T-cell (primary cell): ENCODE measurements at places on chromosomes 7 and 10.

GRCh38 chr7:146635205-146636032 lies 518.8 kb downstream of the CNTNAP2 start:
- no peaks in the 10 kb centered on the region for H3K27me3 ChIP-seq
- H3K4me1 ChIP-seq, result no peaks in the 10 kb centered on the region
- H3K36me3 ChIP-seq, result no peaks in the 10 kb centered on the region
- H3K4me3 ChIP-seq, result no peak overlapping the region

- H3K4me1 ChIP-seq, result peaks cover 1% of the 10 kb centered on the region
- no peak for DNase-seq
- H3K4me3 ChIP-seq, result no peak overlapping the region
Measured at GRCh38 chr7:101238226-101239182, 902 bp upstream of the CLDN15 start.

- H3K27me3 ChIP-seq, result no peaks in the 10 kb centered on the region
- H3K27ac ChIP-seq, result no peak overlapping the region
- H3K36me3 ChIP-seq, result no peaks in the 10 kb centered on the region
- H3K4me3 ChIP-seq, result no peak overlapping the region
- no peaks in the 10 kb centered on the region for H3K4me1 ChIP-seq
Measured at GRCh38 chr10:33459602-33460001, 125.1 kb upstream of the NRP1 start.

- peaks cover 24% of the 10 kb centered on the region for H3K27me3 ChIP-seq
- H3K27ac ChIP-seq, result no peak overlapping the region
- DNase-seq, result no peak
- H3K4me3 ChIP-seq, result no peak overlapping the region
- no peaks in the 10 kb centered on the region for H3K4me1 ChIP-seq
Measured at GRCh38 chr10:124864421-124865193, 63.0 kb downstream of the ABRAXAS2 start.

DNA sequence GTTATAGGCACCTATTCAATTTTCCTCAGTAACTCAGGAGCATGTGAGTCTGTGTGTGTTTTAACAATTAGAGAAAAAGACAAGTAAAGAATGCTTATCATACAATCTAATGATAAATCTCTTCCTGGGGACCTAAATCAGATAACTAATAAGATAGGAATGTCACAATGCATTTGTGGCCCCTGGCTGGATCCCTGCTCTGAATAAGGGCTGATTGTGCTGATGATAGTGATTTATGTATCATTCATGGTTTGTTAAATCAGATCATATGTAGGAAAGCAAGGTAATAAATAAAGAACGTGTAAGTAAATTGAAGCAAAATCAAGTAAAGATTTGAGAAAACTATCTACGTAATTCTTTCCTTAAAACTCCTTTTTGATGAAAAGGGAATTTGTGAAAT lies 145.9 kb downstream of the C7orf25 start:
- no peak for DNase-seq
- H3K4me3 ChIP-seq, result no peak overlapping the region
- no peaks in the 10 kb centered on the region for H3K36me3 ChIP-seq
- no peak overlapping the region for H3K27ac ChIP-seq
- no peaks in the 10 kb centered on the region for H3K4me1 ChIP-seq

DNA sequence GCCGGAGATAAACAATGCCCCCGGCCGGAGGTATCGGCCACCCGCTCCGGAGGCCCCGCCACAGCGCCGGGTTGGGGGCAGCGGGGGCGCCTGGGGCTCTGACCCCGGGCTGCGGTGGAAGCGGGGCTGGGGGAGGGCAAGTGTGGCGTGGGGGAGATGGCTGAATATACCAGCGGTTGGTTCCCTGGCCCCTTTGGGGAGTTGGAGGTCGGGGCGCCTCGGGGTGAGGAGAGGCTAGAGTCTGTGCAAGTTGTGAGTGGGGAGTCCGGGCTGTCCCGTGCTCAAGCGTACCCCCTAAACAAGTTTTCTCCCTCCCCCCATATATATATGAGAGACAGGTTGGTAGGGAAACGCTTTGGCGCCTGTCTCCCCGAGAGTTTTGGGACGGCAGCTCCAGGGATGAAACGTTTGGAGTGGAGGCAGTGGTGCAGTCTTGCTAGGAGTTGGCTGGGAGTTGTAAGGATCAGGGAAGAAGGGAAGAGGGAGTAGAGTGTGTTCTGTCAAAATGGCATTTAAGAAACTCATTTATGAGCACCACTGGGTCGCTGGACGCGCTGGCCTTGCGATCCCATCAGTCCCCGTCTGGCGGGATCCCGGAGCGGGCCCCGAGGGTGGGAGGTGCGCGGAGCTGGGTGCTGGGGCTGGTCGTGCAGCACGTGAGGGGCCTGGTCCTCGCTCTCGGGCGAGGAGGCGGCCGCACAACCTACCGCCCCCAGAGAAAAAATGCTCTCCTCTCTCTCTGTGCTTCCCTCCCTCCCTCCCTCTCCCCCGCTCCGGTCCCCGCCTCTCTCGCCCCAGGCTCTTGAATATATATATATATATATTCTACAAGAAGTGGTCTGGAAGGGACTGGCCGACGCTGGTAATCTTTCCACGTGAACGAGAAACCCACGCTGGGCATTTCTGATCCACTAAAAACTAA lies 1.1 kb downstream of the TET1 start:
- no peaks in the 10 kb centered on the region for H3K36me3 ChIP-seq
- H3K27ac ChIP-seq, result no peak overlapping the region
- peaks cover 52% of the 10 kb centered on the region for H3K27me3 ChIP-seq
- DNase-seq, result no peak
- peak overlapping the region; percentile 75 for H3K4me3 ChIP-seq

- H3K27ac ChIP-seq, result no peak overlapping the region
- no peak for DNase-seq
- no peaks in the 10 kb centered on the region for H3K36me3 ChIP-seq
- peaks cover 11% of the 10 kb centered on the region for H3K4me1 ChIP-seq
Measured at GRCh38 chr10:116268976-116269375, 4.0 kb downstream of the GFRA1 start.

- H3K36me3 ChIP-seq, result no peaks in the 10 kb centered on the region
- H3K27ac ChIP-seq, result no peak overlapping the region
- no peaks in the 10 kb centered on the region for H3K4me1 ChIP-seq
- no peak for DNase-seq
- no peak overlapping the region for H3K4me3 ChIP-seq
Measured at GRCh38 chr10:34420273-34420672, 394.8 kb downstream of the PARD3 start.

DNA sequence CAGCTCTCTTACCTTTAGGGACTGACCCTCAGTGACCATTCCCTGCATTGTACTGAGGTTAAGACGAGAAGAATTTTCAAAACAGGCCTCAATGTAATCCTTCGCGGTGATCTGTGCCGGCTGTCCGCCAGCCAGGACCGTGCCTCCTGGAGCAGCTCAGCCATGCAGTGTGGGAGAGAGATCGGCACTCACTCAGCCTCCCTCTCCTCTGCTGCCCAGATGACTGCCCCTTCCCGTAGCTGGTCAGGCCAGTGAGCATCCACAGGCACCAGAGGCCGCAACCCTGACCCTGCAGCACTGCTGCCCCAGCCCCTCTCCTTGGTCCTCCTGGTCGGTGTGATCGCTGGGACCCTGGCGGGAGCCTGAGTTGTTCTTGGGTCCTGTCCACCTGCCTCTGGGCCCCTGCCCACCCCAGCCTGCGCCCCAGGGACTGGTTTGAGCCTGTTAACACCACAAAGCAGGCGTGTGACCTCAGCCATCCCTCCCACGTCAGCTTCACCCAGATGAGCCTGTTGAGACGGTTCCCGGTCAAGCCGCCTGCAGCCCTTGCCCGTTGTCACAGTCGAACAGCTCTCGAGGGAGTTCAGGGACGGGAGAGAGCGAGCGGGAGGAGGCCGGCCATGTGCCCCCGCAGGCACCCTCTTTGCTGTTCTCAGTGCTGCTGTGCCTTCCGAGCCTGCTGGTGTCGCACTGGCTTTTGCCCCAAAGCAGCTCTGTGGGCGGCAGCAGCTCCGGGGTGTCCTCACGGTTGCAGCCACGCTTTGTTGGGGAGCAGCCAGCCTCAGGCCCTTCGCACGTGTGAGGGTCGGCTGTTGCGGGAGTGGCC lies 37.2 kb downstream of the NKX6-2 start:
- no peak overlapping the region for H3K4me3 ChIP-seq
- H3K27me3 ChIP-seq, result no peaks in the 10 kb centered on the region
- no peak overlapping the region for H3K27ac ChIP-seq
- no peaks in the 10 kb centered on the region for H3K4me1 ChIP-seq

- H3K36me3 ChIP-seq, result no peaks in the 10 kb centered on the region
- no peaks in the 10 kb centered on the region for H3K4me1 ChIP-seq
- H3K27me3 ChIP-seq, result no peaks in the 10 kb centered on the region
- no peak for DNase-seq
Measured at GRCh38 chr10:24170199-24170598, 38.7 kb upstream of the KIAA1217 start.

- H3K4me3 ChIP-seq, result no peak overlapping the region
- DNase-seq, result no peak
- no peak overlapping the region for H3K27ac ChIP-seq
- no peaks in the 10 kb centered on the region for H3K4me1 ChIP-seq
- no peaks in the 10 kb centered on the region for H3K36me3 ChIP-seq
Measured at GRCh38 chr7:114109304-114109703, 190.5 kb upstream of the PPP1R3A start.

DNA sequence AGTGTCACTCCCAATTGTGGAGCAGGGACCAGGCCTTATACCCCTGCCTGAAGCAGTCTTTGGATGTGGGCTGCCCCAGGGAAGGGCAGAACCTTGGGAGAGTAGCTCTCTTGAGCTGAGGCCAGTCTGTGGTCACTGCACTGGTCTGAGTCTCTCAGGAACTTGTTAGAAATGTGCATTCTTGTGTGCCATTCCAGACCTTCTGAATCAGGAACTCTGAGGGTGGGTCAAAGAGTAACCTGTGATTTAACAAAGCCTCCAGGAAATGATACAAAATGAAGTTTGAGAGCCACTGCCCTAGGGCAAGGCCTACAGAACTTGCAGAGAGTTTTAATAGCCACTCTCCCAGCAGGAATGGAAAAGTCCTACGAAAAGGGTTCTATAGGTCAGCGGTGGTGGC lies 68.1 kb downstream of the LYZL1 start:
- H3K4me3 ChIP-seq, result no peak overlapping the region
- H3K27ac ChIP-seq, result no peak overlapping the region
- no peaks in the 10 kb centered on the region for H3K36me3 ChIP-seq
- no peak for DNase-seq

DNA sequence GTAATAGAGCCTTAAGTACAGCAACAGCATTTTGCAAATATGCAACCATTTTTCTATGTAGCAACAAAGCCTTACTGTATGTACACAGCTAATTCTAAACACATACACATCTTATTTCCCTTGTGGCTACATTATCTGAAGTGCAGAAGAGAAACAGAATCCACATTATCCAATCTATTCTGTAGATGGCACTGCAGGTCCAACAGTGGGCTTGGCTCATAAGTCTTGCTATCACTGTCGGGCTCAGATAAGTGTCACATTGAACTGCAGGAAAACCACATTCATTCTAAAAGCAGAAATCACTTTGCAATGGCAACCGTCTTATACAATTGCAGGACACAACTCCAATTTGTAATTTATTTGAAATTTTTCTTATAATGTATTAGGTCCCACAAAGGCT lies 109.8 kb upstream of the NOBOX start:
- H3K36me3 ChIP-seq, result no peaks in the 10 kb centered on the region
- H3K27me3 ChIP-seq, result no peaks in the 10 kb centered on the region
- H3K4me3 ChIP-seq, result no peak overlapping the region
- no peaks in the 10 kb centered on the region for H3K4me1 ChIP-seq

DNA sequence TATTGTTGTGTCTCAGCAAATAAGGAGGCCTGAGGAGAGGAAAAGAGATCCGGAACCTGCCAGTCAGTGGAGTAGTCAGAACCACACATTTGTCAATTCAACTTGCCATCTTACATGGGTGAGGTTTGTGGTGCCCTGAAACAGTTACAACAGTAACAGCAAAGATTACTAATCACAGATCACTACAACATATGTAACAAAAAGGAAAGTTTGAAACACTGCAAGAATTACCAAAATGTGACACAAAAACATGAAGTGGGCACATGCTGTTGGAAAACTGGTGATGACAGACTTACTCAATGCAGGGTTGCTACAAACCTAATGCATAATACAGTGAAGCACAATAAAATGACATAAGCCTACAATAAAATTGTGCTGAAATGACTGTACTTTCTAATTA lies 89.4 kb downstream of the LRRN3 start:
- no peaks in the 10 kb centered on the region for H3K36me3 ChIP-seq
- H3K4me1 ChIP-seq, result no peaks in the 10 kb centered on the region
- DNase-seq, result no peak
- no peaks in the 10 kb centered on the region for H3K27me3 ChIP-seq
- H3K4me3 ChIP-seq, result no peak overlapping the region

- H3K4me1 ChIP-seq, result no peaks in the 10 kb centered on the region
- H3K27ac ChIP-seq, result no peak overlapping the region
- no peak for DNase-seq
- peak overlapping the region; percentile 70 for H3K4me3 ChIP-seq
- no peaks in the 10 kb centered on the region for H3K36me3 ChIP-seq
- H3K27me3 ChIP-seq, result no peaks in the 10 kb centered on the region
Measured at GRCh38 chr7:4809666-4810065, 34.2 kb downstream of the AP5Z1 start.

- no peak overlapping the region for H3K4me3 ChIP-seq
- no peaks in the 10 kb centered on the region for H3K4me1 ChIP-seq
- no peaks in the 10 kb centered on the region for H3K27me3 ChIP-seq
- no peak for DNase-seq
- H3K27ac ChIP-seq, result no peak overlapping the region
- no peaks in the 10 kb centered on the region for H3K36me3 ChIP-seq
Measured at GRCh38 chr10:123665491-123666286, 466 bp upstream of the GPR26 start.

GRCh38 chr7:133023370-133024071 lies 58.4 kb downstream of the CHCHD3 start:
- H3K4me3 ChIP-seq, result no peak overlapping the region
- DNase-seq, result no peak
- peaks cover 6% of the 10 kb centered on the region for H3K36me3 ChIP-seq
- no peak overlapping the region for H3K27ac ChIP-seq

GRCh38 chr10:107847620-107848019 lies 683.1 kb upstream of the SORCS1 start:
- H3K27me3 ChIP-seq, result no peaks in the 10 kb centered on the region
- no peak overlapping the region for H3K4me3 ChIP-seq
- no peak overlapping the region for H3K27ac ChIP-seq
- H3K4me1 ChIP-seq, result no peaks in the 10 kb centered on the region
- no peaks in the 10 kb centered on the region for H3K36me3 ChIP-seq

DNA sequence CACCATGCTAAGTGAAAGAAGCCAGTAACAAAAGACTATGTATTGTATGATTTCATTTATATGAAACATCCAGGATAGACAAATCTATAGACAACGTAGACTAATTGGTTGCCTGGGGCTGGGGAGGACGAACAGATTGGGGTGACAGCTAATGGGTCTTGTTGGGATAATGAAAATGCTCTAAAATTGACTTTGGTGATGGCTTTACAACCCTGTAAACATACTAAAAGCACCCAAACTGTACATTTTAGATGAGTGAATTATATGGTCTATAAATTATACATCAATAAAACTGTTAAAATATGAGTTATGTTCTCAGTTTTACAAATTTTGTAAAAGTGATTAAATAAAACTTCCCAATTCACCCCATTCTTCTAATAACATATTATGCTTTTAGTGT lies 261.5 kb downstream of the ELMO1 start:
- no peaks in the 10 kb centered on the region for H3K27me3 ChIP-seq
- H3K4me1 ChIP-seq, result peaks cover under 1% of the 10 kb centered on the region
- DNase-seq, result no peak

DNA sequence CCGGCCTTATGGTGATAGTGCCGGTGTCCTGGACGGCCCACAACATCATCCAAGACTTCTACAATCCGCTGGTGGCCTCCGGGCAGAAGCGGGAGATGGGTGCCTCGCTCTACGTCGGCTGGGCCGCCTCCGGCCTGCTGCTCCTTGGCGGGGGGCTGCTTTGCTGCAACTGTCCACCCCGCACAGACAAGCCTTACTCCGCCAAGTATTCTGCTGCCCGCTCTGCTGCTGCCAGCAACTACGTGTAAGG lies 713 bp downstream of the CLDN4 start:
- no peaks in the 10 kb centered on the region for H3K36me3 ChIP-seq
- peaks cover 25% of the 10 kb centered on the region for H3K27me3 ChIP-seq
- DNase-seq, result no peak
- H3K4me3 ChIP-seq, result no peak overlapping the region
- H3K4me1 ChIP-seq, result peaks cover 25% of the 10 kb centered on the region
